ENCODE measurements at places on chromosomes 2 and 18.
A peak's percentile ranks its signal among the peaks of the same experiment; 100 is the strongest.

DNA sequence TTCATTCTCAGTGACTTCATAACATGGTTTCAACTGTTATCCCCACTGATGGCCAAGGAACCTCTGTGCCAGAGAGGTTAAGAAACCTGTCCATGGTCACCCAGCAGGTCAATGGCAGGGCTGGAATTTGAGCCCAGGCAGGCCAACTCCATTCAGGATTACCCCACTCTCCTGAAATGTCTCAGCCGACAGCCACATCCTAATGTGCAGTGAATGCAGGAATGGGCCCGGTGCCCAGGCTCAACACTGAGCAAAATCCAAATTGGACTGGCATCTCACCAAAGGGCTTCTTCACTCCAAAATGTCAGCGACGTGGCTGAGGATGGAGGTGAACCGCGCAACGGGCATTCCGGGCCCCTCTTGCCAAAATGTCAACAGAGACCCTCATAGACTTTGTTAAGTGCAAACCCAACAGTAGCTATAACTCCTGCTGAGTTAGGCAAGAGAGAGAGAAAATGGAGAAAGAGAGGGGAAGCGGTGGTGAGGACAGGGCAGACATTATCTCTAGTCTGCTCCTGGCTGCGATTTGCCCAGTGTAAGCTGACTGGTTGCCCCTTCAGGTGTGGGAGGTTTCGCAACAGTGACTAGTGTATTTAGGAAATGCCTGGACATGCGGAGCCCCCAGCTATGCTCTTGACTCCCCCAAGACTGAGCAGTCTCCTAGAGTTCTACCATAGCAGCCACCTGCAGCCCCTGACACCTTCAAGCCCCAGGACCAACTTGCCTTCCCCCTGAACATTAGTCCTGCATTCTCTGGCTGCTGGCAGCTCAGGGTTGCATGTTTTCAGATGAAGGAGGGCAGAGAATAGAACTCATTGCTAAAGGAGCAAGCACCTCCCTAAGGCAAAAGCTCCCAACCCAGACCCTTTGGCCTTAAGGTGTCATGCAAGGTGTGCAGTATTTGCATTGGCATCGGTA lies 167.7 kb downstream of the ANAPC1 start:
- DNase-seq, result no peak

DNA sequence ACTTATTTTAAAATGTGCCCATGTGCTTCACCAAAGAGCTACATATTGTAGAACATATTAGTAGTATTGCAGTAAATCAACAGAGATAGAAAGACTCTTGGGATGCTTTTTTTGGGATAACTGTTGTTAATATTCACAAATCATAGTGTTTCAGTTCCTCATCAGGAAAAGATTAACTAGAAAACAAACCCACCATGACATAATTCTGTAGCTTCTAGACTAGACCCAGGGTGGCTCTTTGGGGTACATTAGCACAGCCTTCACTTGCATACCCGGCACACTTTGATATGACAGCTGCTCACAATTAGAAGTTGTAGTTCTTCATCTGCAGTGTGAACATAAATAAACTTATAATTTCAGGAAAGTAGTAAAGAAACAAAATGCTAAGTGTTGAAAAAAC lies 154.2 kb downstream of the ATP9B start:
- no peak for DNase-seq

- no peak for DNase-seq
These were observed 11.1 kb downstream of the CLUL1 start for GRCh38 chr18:607930-608329.

GRCh38 chr2:179311101-179311500 lies 46.5 kb upstream of the SESTD1 start:
- DNase-seq, result no peak

GRCh38 chr18:23077493-23078256 lies 57.6 kb upstream of the CABLES1 start:
- no peak for DNase-seq

DNA sequence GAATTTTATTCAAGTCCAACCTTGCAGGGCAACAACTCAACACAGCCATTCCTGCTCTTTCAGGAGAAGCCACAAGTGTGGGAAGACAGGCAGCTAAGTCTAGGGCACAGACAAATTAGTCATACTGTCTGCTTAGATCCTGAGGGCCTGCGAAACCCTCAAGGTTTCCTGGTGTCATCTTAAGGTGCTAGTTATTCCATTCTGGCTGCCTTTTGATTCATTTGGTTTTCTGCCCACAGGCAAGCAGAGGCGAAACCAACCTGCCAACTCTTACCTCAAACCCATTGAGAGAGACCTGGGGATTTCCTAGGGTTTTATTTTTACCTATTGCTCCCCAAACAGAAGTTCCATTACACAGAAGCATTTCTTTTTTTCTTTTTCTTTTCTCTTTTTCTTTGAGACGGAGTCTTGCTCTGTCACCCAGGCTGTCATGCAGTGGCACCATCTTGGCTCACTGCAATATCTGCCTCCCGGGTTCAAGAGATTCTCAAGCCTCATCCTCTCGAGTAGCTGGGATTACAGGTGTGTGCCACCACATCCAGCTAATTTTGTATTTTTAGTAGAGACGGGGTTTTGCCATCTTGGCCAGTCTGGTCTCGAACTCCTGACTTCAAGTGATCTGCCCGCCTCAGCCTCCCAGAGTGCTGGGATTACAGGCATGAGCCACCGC lies 23.7 kb upstream of the SCYGR1 start:
- peak; percentile 51 for DNase-seq

DNA sequence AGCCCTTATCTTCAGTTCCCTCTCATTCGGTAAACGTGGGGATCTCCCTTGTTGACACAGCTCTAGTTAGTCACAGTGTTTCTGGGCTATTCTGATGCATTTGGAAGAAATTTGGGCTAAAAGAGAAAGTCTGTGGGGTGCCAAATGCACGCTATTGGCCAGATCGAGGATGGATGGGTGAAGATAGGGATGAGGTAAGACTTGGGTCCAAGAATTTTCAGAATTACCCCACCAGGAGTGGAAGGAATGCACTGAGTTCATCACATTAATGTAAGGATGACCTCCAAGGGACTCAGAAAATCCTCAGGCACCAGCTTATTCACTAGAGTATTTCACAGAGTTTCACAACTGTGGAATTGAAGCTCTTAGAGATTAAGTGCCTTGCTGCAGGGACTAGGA lies 49.3 kb downstream of the NRP2 start:
- DNase-seq, result no peak

DNA sequence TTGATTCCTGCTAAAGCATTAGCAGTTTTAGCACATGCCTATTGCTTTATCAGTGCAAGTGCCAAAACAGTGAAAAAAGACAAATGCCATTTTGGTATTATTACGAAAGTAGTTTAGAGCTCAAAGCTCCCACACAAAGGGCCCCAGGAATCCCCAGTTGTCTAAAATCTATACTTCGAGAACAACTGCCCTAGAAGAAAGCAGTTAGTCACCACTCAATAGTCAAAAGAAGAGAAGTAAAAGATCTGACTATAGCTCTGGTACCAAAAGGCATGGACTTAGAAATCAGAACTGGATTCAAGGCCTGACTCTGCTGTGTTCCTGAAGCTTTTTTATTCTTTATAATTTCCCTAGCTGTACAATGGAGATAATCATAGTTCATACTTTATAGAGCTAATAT lies 21.8 kb downstream of the SCN3A start:
- DNase-seq, result no peak

DNA sequence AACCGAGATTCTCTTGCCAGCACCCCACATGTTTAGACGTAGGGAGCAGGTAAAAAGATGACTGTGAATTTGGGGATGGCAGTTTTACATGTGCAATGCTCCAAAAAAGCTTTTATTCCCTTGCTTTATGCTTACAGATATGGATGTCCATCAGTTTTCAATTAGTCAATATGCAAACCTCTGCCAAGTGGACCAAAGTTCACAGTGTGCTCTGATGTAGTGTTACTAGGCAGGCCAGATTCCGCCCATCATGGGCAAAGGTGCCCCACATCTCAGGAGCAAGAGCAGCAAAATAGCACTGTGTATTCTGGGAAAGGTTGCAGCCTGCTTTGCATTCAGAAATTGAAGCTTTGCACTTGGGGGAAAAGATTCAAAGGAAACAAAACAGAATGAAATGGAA lies 329.7 kb upstream of the ZEB2 start:
- no peak for DNase-seq

GRCh38 chr18:44651478-44651877 lies 29.2 kb upstream of the SETBP1 start:
- no peak for DNase-seq

DNA sequence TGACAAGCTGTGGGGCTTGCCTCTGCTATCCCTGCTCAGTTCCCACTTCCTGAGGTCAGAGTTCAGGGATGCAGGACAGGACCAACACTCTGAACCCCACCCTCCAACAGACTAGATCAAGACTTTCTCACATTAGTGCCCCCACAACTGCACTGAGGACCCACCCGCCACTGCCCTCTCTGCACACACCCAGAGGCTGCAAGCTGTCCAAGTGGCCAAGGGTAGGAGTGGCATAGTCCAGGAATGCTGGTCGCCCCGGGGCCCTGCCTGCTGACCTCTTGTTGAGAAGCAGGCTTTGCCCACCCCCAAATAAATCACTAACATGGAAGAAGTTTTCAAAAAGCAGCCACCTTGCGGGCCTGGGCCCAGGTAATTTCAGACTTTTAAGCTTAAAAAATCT lies 5.5 kb upstream of the KIF1A start:
- no peak for DNase-seq

- no peak for DNase-seq
These were observed 124.6 kb downstream of the ZNF407 start for GRCh38 chr18:74722237-74722636.

- no peak for DNase-seq
These were observed 529 bp downstream of the SEMA4C start for GRCh38 chr2:96869281-96869821.

- DNase-seq, result no peak
These were observed 28.9 kb upstream of the ACTR2 start for GRCh38 chr2:65198737-65199136.

DNA sequence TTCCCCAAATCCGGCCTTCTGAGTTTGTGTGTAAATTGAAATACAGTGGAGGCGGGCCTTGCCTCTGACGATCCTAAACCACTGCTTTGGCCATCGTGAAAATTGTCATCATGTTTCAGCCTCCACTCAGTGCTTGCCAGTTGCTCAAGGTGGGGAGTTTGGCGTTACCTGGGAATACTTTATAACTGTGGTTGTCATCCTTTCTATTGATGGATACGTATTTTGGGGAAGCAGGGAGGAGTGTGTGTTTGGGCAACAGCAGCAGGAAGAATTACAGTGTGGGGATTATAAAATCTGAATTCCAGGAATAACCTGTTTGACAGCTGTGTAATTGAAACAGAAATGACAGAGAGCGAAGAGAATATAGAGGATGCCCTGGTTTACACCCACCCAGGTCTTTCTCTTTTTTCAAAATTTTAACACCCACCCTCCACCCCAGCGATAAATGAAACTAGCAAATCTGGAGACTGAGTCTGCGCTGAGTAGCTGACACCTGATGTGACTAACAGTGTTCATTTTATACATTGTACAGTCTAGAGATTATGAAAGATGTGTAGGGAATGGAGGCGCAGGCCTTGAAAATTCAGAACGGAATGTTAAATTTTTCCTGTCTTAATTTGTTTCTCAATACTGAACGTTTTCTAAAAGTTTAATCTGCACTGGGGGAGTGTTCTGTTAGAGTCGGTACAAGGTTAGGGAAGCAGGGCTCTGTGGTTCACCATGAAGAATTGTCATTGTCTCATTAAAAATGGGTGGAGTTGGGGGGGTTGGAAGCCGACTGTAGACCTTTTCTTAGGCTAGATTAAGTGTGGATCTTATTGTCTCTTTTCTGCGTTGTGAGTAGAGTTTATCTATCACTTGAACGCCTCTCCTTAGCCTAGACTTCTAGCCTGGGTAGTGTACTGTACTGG lies 1.6 kb downstream of the MAP4K4 start:
- DNase-seq, result no peak

GRCh38 chr2:133812826-133813617 lies 244.8 kb upstream of the NCKAP5 start:
- DNase-seq, result no peak

GRCh38 chr2:38602136-38602731 lies 494 bp downstream of the HNRNPLL start:
- DNase-seq, result peak; percentile 28

GRCh38 chr18:43662657-43663056 lies 385.4 kb upstream of the SYT4 start:
- no peak for DNase-seq

DNA sequence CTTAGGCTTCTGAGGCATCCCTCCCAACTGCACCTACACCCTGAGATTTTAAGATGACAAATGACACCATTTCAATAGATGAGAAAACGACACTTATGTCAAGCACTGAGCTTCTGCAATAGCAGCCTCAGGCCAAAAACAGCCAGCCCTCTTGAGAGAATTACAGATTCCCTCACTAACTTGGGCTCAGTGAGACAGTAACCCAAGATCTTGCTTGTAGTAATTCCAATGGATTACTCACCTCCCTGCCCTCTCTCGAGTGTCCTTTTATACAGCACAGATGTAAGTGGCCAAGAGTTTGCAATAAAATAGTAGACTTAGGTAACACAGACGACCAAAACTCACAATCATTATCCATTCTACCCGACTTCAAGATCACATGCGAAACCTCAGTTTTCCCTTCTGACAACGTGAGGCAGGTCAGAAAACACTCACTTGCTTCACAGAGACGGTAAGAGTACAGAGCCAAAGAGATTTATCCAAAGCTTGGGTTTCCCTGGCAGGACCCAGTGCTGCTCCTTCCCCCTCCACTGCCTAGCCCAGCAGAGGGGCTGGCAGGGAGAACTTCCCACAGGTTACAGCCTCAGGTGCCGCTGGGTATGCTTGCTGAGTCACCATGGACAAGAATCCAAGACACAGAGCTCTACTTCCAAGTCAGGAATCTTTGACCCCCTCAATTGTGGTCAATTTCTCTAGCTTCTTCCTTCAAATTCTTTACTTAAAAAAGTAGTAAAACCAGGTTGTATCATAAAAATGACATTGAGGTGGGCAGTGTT lies 181.4 kb downstream of the MYO5B start:
- no peak for DNase-seq

- no peak for DNase-seq
These were observed 32.5 kb upstream of the RMDN2 start for GRCh38 chr2:37892436-37893114.

- DNase-seq, result no peak
These were observed 218.1 kb upstream of the VWC2L start for GRCh38 chr2:214192711-214193110.

DNA sequence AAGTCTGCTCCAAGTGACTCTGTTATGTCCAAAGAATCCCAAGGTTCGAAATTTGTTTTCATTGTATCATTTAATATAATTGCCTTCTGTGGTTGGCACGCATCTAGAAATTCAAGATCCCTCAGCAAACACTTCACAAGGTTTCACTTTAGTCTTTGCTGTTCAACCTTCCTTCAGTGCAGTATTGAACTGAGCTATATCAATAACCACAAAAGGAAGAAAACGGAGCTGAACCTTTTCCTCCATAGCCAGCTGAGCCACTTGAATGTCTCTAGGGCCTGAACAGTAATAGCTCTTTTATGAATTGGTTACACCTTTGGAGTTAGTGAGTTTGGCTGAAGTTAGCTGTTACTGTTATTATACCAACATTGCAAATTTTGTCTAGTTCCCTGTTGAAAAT lies 357.7 kb upstream of the HNRNPA3 start:
- DNase-seq, result no peak

- no peak for DNase-seq
These were observed 104.6 kb upstream of the CHRNA1 start for GRCh38 chr2:174868878-174869277.
